Activated CD8-positive, alpha-beta memory T cell treated with anti-CD3 and anti-CD28 coated beads for 24 hours (primary cell): ENCODE measurements at places on chromosomes 6 and 20.

- DNase-seq, result peak; percentile 79
These were observed 24.5 kb downstream of the ILRUN start for GRCh38 chr6:34671801-34672656.

- DNase-seq, result no peak
These were observed 204.0 kb downstream of the PTPRK start for GRCh38 chr6:128316258-128316929.

DNA sequence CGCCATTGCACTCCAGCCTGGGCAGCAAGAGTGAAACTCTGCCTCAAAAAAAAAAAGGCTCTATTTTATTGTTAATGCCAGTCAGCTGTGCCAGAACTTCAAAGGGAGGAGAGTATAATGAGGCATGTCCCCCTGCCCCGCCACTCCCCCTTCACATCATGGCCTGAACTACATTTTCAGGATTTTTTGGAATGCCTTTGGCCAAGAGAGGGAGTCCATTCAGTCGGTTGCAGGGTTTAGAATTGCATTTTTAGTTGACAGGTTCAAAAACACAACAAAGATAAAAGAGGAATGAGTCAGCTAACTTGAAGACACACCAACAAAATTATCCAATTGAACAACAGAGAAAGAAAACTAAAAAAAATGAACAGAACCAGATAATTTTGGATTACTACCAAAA, 59.1 kb downstream of the CEP43 start:
- no peak for DNase-seq

DNA sequence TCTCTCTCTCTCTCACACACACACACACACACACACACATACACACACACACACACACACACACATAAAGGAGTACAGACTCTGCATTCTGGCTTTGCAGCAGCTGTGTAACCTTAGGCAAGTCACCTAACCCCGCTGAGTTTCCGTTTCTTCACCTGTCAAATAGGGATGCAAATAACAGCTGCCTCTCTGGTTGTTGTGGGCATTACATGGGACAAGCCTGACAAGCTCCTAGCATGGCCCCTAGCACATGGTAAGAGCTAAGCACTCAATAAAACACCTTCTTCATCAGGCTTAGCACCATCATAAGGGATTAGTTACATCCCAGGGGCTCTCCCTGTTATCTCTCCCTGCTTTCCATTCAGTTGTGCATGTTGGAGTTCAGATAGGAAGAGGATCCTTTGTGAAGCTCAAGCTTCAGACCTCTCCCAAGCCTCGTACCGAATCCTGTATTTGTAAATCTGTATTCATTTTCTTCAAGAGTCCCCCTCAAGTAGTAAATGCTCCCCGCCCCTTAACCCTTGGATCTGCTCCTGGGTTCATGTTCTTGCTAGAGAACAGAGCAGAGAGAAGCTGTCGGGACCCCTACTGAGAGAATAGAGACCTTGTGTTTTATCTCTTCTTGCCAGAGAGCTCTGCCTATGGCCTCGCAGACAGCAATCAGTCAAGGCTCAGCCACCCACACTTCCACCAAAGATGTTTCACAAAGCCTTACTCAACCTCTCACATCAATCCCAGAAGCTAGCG, 2.2 kb downstream of the SLC13A3 start:
- DNase-seq, result no peak

- peak; percentile 72 for DNase-seq
These were observed 23.9 kb upstream of the ASXL1 start for GRCh38 chr20:32333988-32334885.

DNA sequence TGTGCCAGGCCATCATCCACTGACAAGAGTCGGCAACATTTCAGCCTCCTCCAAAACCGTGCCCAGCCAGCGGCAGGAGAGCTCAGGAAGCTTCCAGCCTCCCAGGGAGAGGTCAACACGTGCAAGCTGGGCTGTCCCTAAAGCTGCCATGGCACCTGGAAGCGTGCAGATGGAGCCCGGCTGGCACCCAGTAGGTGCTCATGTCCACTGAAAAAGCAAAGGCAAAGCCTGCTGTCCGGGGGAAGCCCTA, 14.4 kb upstream of the TLDC2 start:
- no peak for DNase-seq

DNA sequence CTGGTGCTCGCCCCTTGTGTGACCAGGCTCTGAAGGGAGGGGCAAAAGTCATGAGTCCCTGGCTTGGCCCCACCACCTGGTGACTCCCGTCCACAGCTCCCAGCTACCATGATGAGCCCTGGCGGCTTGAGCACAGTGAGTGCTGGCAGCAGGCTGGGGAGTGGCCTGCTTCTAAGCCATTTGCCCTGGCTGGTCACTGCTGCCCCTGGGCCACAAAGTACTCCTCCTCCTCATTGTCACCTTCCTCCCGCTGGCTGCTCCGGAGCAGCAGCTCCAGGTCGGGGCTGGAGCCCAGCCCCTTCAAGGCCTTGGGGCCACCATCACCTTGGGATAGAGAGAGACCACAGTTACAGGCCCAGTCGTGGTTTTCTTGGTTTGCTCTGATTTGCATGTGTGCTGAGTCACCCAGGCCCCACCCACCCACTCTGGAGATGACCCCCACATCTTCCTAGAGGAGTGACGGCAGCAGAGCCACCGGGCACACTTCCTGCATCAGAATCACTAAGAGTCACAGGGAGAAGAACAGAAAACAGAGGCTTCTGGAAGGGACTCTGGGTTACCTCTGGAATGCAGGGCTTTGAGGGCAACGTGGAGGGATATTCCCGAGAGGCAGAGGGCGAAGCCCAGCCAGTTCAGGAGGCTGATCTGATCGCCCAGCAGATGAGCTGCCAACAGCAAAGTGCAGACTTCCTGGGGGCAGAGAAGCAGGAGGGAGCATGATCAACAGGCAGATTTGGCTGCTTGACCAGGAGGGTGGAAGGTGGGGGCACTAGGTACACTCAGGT, 42.1 kb upstream of the CDH22 start:
- no peak for DNase-seq

- DNase-seq, result no peak
These were observed 139.7 kb downstream of the CDC5L start for GRCh38 chr6:44527181-44527580.

GRCh38 chr20:8658103-8658502, 410.8 kb upstream of the PLCB4 start:
- no peak for DNase-seq

GRCh38 chr20:53789989-53790675, 196.5 kb upstream of the ZNF217 start:
- no peak for DNase-seq

DNA sequence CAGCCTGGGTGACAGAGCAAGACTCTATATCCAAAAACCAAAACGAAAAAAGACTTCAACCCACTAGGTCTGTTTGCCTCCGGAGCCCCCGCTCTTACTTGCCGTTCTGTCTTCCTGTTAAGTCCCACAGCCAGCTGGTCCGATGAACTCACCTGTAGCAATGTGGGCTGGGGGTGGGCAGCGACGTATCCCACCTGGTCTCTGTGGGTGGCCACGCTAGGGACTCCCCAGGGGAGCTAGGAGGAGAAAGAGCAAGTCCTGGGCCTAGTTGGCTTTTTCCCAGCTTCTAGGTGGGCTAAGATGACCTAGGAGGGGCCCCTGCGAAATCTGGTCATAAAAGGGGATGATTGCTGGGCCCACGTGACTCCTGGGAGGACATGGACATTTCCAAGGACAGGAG, 166.0 kb upstream of the KCNG1 start:
- DNase-seq, result no peak

GRCh38 chr20:47614703-47615309, 113.1 kb downstream of the NCOA3 start:
- no peak for DNase-seq

- DNase-seq, result peak; percentile 81
These were observed 31.7 kb upstream of the CCN5 start for GRCh38 chr20:44683263-44684046.

DNA sequence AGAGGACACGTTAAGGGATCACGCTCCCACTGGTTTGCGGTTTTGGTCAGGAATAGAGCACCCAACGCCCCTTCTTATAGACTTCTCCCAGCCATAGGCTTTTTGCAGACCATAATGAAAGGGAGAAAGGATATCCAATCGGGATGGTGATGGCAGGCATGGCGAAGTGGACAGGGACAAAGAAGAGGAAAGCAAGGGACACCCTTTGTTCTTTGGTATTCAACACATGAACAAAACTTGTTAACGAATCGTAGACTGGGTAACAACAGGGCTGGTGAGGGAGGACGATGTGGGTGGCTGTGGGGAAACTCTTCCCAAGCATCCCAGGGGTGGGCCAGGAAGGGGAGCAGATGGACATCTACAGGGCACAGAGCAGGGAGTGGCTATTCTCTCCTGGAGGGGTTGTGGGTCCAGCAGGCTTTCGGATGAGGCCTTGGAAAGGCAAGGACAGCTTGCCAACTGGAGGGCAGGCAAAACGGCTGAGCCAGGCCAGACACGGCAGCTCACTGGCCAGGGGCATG, 1.4 kb upstream of the HSP90AB1 start:
- no peak for DNase-seq

GRCh38 chr6:159134701-159135364, 34.4 kb upstream of the FNDC1 start:
- DNase-seq, result peak; percentile 89

DNA sequence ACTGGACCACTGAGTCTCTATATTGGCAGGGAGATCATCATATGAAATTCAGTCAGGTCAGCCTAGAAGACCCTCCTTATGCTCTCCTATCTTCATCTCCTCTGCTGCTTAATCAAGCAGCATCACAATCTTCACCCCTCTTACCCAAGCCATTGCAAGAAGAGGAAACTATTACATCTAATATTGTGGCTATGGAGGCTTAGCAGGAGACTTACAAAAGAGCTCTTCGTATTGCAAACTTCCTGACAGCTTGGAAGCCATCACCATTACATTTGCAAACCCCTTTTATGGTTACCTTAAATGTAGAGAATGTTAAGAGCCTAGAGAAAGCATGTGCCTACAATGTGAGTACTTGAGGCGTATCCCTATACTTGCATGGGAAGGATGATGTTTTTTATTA, 87.2 kb upstream of the STXBP5 start:
- no peak for DNase-seq

- DNase-seq, result no peak
These were observed 200.5 kb downstream of the SMOC2 start for GRCh38 chr6:168641446-168641845.

- no peak for DNase-seq
These were observed 25.3 kb upstream of the FABP7 start for GRCh38 chr6:122754191-122754731.
